ENCODE measurements at places on chromosomes 6 and 20.

GRCh38 chr6:56026455-56027180 is 151.2 kb upstream of the BMP5 start:
- no peak for DNase-seq

DNA sequence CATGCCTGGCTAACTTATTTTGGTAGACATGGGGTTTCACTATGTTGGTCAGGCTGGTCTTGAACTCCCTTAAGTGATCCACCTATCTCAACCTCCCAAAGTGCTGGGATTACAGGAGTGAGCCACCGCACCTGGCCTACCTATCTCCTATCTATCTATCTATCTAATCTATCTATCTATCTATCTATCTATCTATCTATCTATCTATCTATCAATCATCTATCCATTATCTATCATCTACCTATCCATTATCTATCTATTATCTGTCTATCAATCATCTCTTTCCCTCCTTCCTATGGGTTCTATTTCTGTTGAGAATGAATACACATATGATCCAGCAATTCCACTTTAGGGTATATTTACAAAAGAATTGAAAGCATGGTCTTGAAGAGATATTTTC is 194.2 kb upstream of the ARG1 start:
- no peak for DNase-seq

DNA sequence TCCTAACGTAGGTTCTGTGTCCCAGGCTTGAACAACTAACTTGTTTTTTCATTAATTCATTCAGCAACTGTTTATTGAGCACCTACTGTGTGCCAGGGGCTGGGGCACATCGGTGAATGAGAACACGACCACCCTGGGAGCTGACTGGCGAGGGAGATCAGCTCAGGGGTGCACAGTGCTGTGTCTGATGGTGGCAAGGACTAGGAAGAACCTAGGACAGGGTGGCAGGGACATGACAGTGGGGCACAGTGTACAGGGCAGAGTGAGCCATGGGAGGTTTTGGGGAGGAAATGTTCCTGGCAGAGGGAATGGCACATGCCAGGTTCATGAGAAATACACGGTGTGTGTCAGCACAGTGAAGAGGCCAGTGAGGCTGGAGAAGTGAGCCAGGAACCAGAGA is 76.7 kb downstream of the BMP7 start:
- no peak for DNase-seq

- DNase-seq: no peak
Measured at GRCh38 chr20:11092151-11092550, 418.4 kb upstream of the JAG1 start.

DNA sequence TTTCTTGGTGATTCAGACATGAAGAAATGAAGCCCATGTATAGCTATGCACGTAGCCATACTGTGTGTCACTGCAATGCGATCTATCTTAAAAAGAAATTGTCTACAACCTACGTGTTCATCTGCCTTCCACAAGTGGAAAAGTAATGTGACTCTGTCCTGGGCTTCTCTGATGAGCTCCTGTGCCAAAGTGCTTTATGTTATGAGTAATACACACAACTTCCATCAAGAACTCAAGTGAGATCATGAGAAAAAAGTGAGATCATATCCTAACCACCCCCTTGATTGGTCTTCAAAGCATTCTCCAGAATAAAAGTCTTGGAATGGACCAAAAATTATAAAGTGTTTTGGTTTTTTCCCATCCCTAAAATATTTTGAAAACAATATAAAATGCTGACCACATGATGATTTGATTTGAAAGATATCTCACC is 114.3 kb downstream of the DST start:
- DNase-seq: no peak

GRCh38 chr6:25377664-25378063 is 98.5 kb downstream of the CARMIL1 start:
- DNase-seq: no peak

DNA sequence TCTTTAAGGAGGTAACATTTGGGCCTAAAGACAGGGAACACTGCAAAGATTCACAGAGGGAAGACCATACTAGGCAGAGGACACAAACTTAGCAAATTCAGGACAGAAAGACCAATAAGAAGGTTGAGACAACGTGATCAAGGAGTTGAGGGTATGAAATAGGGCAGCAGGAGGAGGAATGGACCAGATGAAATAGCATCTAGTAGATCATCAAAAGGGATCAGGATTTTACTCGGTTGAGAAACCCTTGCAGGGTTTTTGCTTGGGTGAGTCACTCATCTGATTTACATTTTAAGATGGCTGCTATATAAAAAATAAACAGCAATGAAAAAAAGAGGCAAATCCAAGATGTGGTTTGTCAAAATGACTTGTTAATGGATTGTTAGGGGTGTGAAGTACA is 4.7 kb downstream of the BCLAF1 start:
- DNase-seq: peak; percentile 19

- DNase-seq: no peak
Measured at GRCh38 chr20:12410783-12411182, 493.1 kb downstream of the BTBD3 start.

DNA sequence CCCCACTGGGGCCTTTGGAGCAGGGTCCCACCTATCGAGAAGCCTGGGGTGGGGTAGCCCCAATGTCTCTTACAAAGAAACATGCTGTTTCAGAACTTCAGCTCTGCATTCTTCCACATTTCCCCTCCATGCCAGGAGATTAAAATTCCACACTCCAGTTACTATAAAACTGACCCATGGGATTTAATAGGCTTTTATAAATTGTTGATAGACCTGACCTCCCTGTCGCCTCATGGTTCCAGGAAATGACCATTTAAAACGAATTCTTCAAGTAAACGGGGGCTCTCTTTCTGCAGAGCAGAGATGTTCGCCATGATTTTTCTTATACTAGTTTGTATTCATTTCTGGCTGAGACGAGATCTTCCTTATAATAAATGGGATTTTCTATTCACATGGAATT is 19.3 kb downstream of the RIN2 start:
- DNase-seq: no peak

GRCh38 chr20:16444057-16444777 is 129.0 kb downstream of the KIF16B start:
- no peak for DNase-seq

GRCh38 chr20:64131406-64131805 is 24.0 kb upstream of the NPBWR2 start:
- no peak for DNase-seq

- DNase-seq: no peak
Measured at GRCh38 chr6:167219967-167220512, 62.3 kb upstream of the GPR31 start.

DNA sequence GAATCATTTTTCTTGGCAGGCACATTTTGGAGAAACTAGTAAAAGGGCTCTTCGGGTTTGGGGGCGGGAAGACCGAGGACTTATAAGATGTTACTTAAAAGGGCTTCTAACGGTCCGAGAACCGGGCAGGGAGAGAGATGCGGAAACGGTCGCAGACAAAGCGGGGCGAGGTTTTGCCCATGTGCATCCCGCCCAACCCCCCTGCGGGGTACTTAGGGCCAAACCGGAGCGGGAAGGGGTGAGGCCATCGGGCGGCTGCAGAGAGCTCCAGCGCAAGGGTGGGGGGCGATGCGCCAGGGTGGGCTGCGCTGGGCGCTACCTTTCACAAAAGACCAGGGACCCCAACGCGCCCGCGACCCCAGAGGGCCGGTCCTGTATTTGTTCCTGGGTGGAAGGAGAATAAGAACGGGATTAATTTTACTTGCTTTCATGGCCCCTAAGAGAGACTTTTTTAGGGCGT is 616 bp downstream of the TUBB start:
- DNase-seq: peak; percentile 68

DNA sequence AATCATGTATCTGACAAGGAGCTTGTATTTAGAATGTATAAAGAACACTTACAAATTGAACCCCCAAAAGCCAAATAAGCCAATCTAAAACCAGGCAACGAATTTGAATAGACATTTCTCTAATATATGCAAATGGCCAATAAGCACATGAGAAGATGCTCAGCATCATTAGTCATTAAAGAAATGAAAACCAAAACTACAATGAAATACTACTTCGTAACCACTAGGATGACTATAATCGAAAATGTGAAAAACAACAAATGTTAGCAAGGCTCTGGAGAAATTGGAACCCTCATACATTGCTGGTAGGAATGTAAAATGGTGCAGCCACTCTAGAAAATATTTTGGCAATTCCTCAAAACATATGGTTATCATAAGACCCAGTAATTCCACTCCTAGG is 105.8 kb upstream of the TOP1 start:
- peak; percentile 20 for DNase-seq

DNA sequence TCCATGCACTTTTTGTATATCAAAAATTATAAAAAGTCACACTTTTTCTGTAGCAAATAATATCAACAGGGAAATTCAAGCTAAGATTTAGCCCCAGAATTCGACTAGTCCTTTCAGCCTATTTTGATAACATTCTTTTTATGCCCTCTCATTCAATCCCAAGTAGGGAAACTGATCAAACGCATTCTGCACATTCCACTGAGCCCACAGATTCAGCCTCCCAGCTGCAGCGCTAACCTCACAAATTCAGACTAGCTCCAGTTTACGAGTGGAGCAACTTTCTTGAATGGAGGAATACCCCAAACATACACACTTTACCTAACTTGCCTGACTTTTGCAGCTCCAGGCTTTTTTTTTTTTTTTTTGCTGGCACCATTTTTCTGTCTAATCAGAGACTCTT is 70.3 kb upstream of the HEY2 start:
- DNase-seq: no peak

DNA sequence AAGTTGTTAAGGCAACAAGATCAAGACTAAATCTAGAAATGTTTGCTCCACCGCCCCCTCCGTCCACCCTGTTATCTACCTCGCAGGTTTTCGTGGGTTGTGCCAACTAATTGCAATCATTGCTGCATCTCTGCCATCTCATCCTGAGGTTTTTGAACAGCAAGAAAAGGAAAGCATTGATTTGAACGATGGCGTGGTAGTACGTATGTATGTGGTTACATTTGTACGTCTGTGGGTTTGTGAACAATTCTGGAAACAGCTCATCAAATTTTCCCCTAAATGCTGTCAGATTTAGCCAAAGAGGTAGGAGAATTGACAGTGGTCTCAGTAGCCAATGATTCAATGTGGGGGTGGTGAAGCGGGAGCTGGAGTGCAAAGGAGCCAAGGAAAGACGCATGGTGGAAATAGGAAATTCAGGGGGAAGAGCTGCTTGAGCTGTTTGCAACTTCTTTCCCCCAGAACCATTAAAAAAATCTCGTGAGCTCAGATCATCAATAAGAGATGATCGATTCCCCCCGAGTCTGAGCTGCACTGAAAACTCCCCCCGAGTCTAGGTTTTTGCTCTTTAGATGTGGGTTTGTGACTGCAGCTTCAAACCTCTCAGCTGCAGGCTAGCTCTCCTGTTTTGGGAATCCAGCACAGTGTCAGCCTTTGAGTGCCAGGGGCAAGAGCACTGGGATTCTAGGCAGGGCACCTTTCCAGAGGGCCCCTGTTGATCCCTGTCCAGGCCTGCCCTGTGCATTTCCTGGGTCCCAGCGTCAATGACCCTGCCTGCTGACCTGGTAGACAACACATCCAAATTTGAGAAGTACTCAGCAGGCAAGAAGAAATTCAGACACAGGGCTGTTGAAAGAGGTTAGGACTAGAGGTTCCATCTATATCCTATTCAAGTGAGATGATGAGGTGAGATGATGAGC is 72.6 kb upstream of the LY86 start:
- peak; percentile 89 for DNase-seq

DNA sequence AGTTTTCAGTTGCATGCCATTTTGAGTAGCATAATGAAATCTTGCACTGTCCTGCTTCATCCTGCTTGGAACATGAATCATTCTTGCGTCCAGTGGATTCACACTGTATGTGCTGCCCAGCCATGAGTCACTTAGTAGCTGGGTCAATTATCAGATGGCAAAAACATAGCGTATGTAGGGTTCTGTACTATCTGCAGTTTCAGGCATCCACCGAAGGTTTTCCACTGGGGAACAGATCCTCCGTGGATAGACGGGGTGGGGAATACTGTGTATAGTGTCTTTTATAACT is 61.4 kb downstream of the IL22RA2 start:
- no peak for DNase-seq

DNA sequence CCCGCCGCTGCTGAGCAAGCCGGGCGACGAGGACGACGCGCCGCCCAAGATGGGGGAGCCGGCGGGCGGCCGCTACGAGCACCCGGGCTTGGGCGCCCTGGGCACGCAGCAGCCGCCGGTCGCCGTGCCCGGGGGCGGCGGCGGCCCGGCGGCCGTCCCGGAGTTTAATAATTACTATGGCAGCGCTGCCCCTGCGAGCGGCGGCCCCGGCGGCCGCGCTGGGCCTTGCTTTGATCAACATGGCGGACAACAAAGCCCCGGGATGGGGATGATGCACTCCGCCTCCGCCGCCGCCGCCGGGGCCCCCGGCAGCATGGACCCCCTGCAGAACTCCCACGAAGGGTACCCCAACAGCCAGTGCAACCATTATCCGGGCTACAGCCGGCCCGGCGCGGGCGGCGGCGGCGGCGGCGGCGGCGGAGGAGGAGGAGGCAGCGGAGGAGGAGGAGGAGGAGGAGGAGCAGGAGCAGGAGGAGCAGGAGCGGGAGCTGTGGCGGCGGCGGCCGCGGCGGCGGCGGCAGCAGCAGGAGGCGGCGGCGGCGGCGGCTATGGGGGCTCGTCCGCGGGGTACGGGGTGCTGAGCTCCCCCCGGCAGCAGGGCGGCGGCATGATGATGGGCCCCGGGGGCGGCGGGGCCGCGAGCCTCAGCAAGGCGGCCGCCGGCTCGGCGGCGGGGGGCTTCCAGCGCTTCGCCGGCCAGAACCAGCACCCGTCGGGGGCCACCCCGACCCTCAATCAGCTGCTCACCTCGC is 1.5 kb downstream of the ARID1B start:
- peak; percentile 52 for DNase-seq

DNA sequence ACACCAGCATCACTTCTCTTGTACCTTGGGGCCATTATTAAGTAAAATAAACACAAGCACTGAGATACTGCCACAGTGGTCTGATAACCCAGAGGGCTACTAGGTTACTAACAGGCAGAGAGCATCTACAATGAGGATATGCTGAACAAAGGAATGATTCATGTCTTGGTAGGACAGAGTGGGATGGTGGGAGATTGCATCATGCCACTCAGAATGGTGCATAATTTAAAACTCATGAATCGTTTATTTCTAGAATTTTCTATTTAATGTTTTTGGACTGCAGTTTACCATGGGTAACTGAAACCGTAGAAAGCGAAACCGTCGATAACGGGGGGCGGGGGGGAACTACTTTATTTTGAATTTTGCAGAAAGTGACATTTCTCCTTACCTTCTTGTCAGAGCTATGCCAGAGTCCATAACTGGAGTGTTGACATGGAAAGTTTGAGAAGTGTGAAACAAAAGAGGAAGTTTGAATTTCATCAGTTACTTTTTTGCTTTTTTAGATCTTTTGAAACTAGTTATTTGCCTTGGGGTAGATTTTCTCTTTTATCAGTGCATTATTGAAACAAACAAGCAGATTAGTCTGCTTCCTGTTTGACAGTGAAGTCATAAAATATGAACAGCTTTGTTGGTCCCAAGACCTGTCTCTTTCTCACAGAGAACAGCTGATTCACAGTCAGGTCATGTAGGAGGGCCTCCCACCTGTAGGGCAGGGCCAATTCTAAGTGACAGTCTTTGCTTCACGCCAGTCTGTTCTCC is 124.9 kb downstream of the KLHL32 start:
- peak; percentile 11 for DNase-seq

GRCh38 chr6:151637814-151638213 is 144.0 kb downstream of the CCDC170 start:
- no peak for DNase-seq
